Esophagus muscularis mucosa (tissue), 4 donors: ENCODE measurements at places on chromosomes 16 and 17.
A peak's percentile ranks its signal among the peaks of the same experiment; 100 is the strongest.

GRCh38 chr16:58511933-58512815, 3.1 kb upstream of the SETD6 start:
- peak; percentile 34 for DNase-seq

DNA sequence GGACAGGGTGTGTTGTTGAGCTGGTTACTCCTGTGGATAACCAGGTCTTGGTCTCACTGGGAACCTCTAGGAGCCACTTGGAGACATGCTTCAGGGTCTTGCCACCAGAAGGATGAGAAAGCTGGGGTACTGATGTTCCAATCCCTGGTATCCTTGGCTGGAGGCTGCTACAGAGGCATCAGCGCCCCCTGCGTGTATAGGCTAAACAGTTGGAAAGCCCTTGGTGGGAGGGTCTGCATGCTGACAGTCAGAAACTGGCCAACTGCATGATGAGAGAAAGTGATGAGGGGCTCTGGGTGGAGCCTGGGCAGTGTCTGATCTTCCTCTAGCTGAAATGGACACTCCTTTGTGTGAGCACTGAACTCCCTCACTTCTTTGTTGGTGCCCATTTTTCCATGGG, 536.9 kb downstream of the XYLT1 start:
- no peak for DNase-seq

DNA sequence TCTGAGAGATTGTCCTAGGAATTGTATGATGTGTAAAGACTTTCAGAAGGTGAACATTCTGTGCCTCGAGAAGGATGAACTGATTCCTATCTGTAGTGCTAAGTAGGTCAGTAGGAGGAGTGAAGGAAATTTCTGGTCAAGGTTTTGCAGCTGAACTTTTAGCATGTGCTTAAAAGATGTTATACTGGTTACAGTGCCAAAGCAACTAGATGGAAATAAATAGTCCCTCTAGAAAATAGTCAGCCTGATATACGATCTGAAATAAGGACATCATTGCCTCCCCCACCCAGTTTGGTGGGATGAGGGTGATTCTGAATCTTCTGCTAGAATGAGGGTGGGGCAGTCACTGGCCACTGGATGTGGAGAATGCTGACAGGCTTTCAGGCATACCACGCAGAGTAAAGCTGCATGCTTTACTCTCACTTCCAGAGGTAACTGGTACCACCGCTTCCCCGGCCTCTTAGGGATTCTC, 57.2 kb upstream of the VPS4A start:
- DNase-seq, result peak; percentile 90

DNA sequence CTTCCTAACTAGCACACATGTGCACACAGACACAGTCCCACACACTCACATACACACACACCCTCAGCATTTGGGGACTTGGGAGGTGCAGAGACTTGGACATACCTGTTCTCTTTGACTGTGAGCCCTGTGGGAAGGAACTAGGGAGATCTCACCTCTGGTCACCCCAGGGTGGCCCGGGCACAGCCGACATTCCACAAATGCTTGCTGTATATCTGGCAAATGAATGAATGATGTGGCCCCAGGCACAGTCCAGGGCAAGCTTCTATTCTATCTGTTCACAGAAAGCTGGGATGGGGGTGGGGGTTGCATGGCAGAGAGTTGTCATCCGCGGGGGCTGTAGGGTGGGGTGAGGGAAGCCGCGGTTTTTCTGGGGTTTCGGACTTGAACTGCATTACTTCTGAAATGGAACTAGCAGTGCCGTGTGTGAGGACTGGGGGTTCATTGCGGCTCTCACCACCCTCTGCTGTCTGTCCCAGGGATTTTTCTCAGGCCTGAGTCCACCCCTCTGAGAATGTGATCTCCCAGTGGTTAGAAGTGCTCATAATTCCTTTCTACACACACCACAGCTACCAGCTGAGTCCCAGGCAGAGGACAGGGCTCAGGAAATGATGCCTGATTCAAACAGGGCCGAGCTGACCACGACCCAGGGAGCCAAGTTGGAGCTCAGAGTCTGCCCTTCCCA, 3.3 kb upstream of the RIPOR1 start:
- DNase-seq, result no peak

DNA sequence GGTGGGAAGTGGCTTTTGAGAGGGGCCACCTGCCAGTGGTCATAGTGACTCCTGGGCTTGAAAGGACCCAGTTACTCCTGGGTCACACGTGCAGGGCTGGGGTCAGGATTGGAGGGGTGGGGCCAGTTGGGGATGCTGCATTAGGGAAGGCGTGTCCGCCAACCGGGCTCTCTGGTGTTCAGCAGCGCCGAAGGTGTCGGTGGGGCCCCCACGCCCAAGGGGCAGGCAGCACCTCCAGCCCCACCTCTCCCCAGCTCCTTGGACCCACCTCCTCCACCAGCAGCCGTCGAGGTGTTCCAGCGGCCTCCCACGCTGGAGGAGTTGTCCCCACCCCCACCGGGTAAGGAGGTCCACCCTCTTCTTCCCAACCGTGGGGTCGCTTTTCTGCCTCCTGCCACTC, 9.5 kb downstream of the ABI3 start:
- DNase-seq, result no peak

GRCh38 chr17:79619636-79620206, 8.9 kb upstream of the RBFOX3 start:
- DNase-seq, result no peak

- DNase-seq, result no peak
These were observed 33.2 kb downstream of the SPHK1 start for GRCh38 chr17:76417499-76418143.

DNA sequence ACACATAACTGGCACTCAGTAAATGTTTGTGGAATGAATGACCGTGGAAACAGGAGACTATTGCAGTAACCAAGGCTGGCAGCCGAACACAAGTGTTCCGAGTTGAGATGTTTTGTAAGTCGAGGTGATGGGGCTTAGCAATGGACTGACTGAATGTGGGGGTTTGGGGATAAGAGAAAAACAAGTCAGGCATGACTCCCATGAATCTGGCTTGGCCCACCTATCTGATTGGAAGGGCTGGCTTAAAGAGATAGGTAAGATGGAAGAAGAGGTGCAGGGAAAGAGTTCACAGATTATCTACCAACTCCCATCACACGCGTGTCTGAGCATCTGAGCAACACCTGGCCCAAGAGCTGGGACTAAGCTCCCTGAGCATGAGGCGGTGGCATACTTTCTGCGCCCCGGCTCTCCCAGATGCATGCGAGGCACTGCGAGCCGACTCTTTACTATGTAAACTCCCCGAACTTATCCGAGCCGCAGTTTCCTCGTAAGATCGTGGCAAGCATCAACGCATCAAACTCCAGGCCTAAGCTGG, 539 bp downstream of the IFT20 start:
- no peak for DNase-seq

DNA sequence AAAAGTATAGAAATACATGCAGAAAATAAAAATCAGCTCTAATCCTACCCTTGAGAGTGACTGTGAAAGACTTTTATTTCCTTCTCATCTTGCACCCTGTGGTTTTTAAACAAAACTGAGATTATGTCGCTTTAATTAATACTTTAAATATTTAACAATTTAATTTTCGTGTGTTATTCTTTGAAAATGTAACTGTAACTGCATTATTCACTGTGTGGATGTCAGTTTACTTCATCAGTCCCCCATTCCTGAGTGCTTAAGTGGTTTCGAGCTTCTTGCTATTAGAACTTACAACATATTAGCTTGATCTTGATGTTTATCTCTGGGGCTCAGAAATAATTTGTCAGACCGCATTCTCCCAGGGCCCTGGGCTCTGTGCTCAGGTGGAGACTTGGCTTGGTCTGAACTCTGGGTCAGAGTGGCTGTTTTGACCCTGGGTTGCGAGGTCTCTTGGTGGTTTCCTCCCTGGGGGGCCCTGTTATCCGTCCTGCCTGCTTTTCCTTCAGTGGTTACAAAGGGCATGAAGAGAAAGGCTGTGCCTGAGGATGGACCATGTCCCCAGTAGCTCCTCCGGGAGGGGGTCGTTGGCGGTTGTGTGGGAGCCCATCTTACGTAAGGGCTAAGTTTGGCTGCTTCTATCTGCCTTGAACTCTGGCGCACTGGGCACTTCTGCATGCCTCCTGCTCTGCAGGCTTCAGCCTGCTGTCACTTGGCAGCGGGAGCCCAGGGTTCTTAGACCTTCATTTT, 25.7 kb downstream of the AKAP1 start:
- no peak for DNase-seq

DNA sequence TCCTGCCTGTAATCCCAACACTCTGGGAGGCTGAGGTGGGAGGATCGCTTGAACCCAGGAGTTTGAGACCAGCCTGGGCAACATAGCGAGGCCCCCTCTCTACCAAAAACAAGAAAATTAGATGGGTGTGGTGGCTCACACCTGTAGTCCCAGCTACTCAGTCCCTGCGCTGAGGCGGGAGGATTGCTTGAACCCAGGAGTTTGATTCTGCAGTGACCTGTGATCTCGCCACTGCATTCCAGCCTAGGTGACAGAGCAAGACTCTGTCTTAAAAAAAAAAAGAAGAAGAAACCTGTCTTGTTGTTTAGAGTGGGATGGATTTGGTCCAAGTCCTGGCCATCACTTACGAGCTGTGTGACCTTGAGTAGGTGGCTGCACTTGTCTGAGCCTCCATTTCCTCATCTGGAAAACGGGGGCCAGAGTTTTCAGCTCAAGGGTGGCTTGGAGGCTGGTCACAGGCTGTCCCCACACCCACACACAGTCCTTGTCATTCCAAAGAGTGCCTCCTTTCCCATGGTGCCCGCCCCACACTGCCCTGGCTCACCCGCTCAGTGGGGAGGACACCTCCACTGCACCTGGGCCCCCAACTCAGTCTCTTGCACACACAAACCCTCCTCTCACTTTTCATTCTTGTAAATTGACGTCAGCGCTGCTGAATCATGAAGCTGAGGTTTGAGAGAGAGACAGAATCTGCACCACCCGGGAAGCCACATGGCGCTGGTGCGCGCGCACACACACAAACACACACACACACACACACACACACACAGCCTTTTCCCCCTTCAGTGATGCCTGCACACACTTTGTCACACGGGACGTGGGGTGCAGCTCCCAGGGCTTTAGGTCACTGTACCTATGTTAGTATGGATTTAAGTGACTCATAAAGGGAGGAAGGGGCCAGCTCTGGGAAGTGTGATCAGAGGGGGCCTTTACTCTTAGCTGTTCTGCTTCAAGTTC, 4.2 kb downstream of the SOCS1 start:
- DNase-seq, result no peak

GRCh38 chr17:60108712-60109111, 30.0 kb upstream of the HEATR6 start:
- DNase-seq, result no peak

DNA sequence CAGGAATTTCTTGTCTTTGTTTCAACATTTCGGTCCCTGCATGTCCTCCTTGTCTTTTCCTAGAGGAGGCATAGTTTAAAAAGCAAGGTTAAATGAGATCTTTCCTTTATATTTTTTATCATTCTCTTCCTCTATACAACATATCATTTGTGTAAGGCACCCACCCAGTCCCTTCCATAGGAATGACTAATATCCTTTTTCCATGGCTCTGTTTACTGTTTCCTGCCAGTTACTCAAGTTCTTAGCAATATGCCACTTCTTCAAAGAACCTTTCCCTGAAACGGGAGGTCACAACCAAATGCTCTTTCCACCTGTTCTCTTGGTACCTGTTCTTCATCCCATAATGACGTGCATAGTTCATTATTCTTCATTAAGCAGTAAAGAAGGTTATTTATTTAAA, 1237.1 kb upstream of the GOT2 start:
- no peak for DNase-seq

DNA sequence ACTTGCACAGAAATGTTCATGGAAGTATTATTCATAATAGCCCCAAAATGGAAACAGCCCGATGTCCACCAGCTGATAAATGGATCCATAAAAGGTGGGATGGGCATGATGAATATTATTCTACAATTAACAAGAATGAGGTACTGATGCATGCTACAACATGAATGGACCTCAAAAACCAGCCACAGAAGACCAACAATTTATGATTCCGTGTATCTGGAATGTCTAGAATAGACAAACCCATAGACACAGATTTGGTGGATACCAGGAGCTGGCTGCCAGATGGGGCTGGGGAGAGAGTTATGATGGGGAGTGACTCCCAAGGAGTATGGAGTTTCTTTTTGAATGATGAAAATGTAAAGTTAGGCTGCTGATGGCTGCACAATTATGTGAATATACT, 10.8 kb upstream of the NAGLU start:
- no peak for DNase-seq

DNA sequence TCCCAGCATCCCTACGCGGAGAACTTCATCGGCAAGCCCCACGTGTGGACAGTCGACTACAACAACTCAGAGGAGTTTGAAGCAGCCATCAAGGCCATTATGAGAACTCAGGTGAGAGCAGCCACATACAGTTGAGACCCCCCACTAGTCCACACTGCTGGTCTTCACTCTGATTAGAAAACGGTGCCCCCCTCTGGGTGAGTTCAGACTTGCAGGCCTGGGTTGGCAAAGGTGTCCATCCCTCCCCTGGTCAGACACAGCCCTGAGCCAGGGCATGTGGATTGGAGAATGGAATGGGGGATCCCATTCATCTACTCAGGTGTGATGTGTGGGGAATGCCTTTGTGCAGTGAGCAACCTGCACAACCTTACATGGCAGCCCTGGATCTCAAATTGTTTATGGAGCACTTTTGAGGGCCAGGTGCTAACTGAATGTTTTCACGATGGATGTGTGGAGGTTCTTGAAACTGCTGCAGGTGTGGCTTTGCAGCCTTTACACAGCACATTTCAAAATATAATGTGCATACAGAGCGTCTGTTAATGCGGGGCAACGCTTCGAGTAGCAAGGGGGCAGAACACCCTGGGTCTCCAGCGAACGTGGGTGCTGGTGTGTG, 72.6 kb downstream of the MGAT5B start:
- DNase-seq, result no peak

- no peak for DNase-seq
These were observed 12.3 kb downstream of the SDR42E2 start for GRCh38 chr16:22174642-22175041.

DNA sequence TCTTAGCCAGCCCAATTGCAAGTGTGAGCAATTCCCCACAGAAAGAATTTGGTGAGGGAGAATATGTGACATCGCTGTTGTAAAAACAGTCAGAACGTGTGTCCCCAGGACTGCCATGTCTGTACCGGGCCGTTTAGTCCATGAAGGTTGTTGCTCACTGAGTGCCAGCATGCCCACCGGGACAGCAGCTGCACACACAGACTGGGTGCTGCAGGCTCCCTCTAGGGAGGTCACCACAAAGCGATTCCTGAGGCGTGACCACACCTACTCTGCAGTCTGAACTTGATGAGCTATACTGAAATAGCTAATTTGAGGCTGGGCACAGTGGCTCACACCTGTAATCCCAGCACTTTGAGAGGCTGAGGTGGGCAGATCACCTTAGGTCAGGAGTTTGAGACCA, 44.1 kb upstream of the ADORA2B start:
- DNase-seq, result no peak

DNA sequence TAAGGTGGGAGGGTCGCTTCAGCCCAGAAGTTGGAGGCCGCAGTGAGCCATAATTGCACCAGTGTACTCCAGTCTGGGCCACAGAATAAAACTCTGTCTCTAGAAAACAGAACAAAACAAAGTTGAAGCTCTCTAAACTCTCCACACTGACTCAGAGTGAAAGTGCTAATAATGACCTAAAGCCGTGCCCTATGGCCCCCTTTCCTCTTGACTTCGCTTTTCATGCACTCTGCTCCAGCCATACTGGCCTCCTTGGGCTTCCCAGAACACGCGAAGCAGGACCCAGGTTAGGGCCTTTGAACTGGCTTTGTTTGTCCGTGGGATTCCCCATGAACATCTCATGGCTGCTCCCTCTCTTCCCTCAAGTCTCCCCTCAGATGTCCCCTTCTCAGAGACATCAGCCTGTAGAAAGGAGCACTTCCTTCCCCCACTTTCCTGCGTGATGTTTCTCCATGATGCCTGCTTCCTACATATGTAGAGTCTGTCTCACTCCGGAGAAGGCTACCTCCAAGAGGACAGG, 18.6 kb upstream of the SPN start:
- DNase-seq, result no peak

- no peak for DNase-seq
These were observed 162.5 kb downstream of the TRIM37 start for GRCh38 chr17:58944166-58944565.
